Right ventricle myocardium superior (tissue), 1 donor: ENCODE measurements at places on chromosomes 12 and 14. TPM values are rescaled to one million over a fixed set of nuclear protein-coding genes. Genes with fewer than 3 reads are reported as not detected.

B4GALNT1 gene
- total RNA-seq = 5.6 TPM

GRIP1 gene
- total RNA-seq = 4.1 TPM

CLEC7A gene
- total RNA-seq = 2.3 TPM

LALBA gene
- not detected for total RNA-seq

SP1 gene
- total RNA-seq = 26.3 TPM

NOS1 gene
- 0.19 TPM for total RNA-seq

MFAP5 gene
- total RNA-seq = 45.9 TPM

CCDC196 gene
- not detected for total RNA-seq

KRT1 gene
- total RNA-seq = not detected
